ENCODE measurements at places on chromosomes 7 and 10.

- DNase-seq, result no peak
Measured at GRCh38 chr7:70776627-70777101, 355.3 kb upstream of the GALNT17 start.

- no peak for DNase-seq
Measured at GRCh38 chr10:1465418-1465911, 271.9 kb downstream of the ADARB2 start.

DNA sequence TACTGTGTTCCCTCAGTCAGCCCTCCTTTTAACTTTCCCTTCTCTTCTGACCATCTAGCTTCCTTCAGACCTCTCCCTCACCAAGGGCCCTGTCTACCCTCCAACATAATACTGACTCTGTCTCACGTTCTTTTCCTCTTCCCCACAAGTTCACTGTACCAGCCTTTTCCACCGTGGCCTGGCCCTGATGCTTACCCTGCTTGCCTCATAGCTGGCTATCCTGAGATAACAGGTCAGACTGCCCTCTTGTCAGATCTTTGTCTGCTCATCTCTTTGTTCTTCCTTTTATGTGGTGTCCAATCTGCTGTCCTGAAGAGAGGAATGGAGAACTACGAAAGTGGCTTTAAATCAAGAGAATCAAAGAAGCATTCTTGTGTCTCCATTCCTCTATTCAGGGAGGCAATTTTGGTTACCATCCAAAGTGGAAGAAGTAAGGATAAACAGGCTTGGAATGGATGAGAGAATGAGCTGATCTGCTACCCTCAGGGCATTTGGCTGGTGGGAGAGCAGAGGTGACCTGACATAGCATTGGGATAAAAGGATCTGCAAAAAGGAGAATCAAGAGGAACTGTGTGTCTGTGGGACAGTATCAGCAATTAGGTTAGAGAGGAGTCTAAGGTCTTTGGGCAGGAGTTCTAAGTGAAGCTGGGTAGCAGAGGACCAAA lies 8.1 kb downstream of the BTAF1 start:
- DNase-seq, result no peak

DNA sequence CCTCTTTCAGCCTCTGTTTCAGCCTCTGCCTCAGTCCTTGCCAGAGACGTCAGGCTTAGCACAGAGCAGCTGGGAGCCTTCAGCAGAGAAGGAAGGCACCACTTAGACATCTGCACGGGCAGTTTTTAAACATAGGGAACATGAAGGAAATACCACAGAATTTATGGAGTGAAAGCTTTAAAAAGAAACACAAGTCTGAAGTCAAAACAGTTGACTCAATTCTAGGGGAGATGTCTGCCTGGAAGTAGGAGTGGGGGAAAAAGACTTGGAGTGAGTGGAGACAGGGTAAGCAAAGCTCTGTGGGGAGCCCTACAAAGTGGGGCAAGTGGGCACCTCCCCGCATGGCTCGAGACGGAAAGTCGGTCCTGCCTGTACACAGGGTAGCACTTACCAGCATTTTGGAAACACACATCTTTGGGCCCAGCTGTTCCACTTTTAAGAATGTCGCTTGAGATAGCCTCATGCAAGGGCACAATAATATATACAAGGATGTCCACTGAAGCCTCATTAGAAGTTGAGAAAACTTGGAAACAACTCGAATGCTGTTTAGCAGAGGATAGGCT lies 5.0 kb upstream of the TBXAS1 start:
- no peak for DNase-seq

GRCh38 chr7:143979998-143980397 lies 20.1 kb upstream of the OR6B1 start:
- no peak for DNase-seq

Data from suppressor macrophage treated with lipopolysaccharide for 1 hour (primary cell).